Urinary bladder (tissue), 4 donors: ENCODE measurements at places on chromosomes 13 and 19. TPM values are rescaled to one million over a fixed set of nuclear protein-coding genes. Genes with fewer than 3 reads are reported as not detected.

Gene ATP4A
- polyA plus RNA-seq = not detected

GRCh38 chr13:22451327-22451741 lies 729.4 kb upstream of the SGCG start:
- no peak for DNase-seq

Gene ZNF208
- 1.0 TPM for polyA plus RNA-seq

DNA sequence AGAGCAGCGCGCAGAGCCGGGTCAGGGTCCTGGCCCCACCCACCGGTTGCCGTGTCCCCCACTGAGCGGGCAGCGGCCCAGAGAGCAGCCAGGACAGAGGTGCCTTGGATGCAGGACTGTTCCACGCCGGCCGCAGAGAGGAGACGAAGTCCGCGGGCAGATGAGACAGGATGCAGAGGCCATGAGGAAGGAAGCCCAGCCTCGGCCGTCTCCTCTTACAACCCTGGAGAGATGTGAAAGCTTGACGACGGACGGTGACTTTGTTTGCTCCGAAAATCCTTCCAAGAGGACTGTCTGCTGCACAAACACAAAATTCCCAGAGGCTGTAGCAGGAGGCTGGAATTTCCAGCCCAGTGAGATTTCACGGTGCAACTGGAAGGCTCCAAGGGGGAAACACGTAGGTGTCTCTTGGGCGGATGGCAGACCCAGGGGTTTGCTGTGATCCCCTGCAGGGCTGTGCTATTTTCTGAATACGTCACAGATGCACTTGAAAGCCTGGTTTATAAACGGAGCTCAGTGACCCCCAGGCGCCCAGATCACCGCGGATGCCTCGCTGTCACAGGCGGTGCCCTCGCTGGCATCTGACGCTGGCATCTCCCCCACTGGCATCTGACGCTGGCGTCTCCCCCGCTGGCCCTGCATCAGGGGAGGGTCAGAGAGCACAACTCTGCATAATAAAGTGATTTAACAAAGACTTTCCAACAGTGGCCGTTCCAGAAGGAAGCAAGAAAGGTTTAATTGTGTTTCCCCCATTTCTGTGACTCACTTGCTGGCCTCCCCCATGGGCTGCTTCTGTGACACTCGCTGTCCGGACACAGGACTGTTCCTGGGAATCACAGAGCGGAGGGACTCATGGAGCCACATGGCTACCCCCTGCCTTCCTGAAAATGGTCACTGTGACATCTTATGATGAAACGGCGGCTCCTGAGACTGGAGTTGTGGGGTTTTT lies 62.0 kb upstream of the C13orf46 start:
- DNase-seq = no peak

Gene CEACAM8
- not detected for polyA plus RNA-seq

- DNase-seq = no peak
These were observed 9.6 kb upstream of the SBNO2 start for GRCh38 chr19:1183543-1184172.

- DNase-seq = no peak
These were observed 1531.4 kb upstream of the SLC10A2 start for GRCh38 chr13:104597546-104598180.

DNA sequence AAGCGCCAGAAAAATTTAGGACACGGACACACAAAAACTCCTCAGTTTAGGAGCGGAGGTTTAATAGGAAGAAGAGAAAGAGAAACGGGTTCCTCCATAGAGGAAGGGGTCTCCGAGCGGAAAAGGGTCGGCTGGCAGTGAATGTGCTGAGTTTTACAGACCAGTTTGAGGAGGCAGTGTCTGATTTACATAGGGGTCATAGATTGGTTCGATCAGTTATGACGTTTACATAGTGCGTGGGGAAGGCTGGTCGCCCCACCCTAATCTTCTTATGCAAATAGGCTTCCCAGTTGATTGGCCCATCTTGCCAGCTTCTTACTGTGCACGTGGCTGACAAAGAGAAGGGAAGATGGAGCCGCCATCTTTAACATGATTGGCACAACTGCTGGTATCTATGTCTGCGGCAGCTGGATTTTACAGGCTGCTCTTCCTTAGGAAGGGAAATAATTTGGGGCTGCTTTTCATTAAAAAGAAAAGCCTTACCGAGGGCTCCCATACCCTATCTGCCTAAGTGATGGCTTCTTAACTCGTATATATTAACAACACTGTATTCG lies 1.2 kb upstream of the ZNF225 start:
- DNase-seq = no peak

GRCh38 chr19:48461651-48461981 lies 6.2 kb downstream of the KCNJ14 start:
- no peak for DNase-seq
